Neural crest cell (in vitro differentiated cells): ENCODE measurements at places on chromosomes 4 and X. TPM values are rescaled to one million over a fixed set of nuclear protein-coding genes. Genes with fewer than 3 reads are reported as not detected.

Gene TMEM31
- 2.0 TPM in 1 of 2 replicates, not detected in the other for total RNA-seq

Gene GPM6B
- 119 and 129 TPM in 2 replicates for total RNA-seq

Gene SLC9B1
- total RNA-seq, result 1.7 and 2.0 TPM in 2 replicates

DNA sequence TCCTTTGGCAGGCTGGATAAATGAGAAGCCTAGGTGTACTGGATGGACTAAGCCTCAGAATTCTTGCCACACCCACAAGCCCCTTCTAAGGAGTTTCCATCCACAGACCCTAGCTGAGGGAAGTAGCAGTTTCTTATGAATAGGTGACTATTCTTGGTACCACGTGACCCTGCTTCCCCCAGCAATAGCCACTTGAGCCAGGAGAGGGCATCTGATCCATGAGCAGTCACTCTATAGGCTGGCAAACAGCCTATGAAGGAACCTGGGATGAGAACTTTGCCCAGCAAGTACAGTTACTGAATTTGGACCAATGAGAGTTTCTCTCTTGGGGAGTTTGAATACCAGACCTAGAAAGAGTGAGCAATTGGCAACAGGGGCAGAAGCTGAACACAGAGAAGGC, 84.0 kb downstream of the RTL9 start:
- DNase-seq, result no peak

DNA sequence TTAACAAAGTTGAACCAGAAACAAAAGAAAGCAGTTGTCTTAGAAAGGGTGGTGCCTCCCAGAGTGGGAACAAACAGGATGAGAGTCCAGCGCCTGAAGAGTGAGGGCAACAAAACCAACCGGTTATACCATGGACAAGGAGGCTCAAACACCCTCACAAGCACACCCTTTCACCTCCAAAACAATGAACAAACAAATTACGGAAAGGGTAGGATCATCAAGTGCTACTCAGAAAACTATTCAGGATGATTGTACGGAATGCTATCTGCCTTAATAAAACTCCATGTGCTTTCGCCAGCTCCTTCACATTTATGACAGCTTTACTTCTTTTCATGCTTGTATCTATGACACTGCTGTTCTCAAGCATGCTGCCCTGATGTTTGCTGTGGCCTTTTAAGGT, 26.8 kb downstream of the SLC39A8 start:
- DNase-seq, result no peak

Gene USP26
- total RNA-seq, result not detected in 2 replicates

Gene SYNPO2
- total RNA-seq, result 0.07 and 0.18 TPM in 2 replicates

DNA sequence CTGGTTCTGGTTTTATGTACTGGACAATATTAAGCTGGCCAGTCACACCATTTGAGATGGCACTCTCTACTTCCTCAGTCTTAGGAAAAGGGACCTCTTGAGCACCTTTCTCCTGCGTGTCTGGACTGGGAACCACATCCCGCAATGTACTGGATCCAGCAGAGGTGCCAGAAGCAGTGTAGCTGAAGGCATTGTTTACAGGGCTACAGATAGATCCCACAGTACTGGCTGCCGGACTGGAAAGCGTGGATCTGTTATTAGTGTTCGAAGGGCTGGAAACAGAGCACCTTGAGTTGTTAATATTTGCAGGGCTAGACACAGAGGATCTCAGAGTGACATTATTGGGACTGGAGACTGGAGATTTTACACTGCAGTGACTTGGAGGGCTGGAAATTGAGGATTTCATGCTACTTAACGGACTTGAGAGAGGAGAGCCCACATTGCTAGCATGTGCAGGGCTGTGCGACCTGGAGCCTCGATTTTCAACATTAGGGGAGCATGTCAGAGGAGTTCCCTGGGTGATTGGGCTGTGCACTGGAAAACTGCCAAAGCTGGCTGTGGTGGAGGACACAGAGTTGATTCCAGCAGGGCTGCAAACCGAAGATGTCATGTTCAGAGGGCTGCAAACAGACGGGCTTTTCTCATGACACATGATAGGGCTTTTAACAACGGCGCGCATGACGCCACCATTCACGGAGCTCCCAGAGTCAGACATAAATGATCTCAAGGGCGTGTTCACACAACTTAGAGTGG, 6.4 kb downstream of the NR3C2 start:
- DNase-seq, result no peak

DNA sequence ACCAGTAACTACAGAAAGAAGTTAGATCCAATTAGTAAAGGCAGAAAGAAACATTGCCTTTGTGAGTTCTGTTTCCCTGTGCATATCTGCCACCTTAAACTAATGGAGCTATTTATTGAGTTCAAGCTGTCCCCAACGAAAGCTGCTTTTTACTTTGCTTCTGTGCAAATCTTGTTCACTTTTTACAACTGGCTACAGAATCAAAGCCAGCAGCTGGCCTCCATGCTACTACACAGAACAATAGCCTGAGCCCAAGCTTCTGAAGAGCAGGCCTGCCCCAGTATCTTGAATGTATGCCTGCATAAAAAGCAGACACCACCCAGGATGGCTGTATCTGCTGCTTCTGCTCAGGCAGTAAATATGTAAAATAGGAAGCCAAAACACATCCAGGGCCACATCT, 28.1 kb downstream of the ANK2 start:
- DNase-seq, result no peak

- no peak for DNase-seq
Measured at GRCh38 chr4:107866726-107867125, 42.0 kb downstream of the SGMS2 start.

DNA sequence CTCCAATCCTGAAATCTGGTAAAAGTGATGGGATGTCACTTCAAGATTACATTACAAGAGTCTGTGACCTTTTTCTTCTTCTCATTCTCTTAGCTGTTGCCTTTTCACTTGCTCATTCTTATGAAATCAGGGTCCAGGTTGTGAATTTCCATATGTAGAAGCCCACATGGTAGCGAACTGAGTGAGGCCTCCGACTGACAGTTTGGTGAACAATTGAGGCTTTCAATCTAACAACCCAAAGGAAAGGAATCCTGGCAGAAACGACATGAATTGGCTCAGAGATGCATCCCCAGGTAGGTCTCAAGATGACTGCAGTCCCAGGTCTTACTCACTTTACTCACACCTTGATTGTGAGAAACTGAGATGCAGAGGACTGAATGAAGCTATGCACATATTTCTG, 203.4 kb upstream of the FAT4 start:
- no peak for DNase-seq

DNA sequence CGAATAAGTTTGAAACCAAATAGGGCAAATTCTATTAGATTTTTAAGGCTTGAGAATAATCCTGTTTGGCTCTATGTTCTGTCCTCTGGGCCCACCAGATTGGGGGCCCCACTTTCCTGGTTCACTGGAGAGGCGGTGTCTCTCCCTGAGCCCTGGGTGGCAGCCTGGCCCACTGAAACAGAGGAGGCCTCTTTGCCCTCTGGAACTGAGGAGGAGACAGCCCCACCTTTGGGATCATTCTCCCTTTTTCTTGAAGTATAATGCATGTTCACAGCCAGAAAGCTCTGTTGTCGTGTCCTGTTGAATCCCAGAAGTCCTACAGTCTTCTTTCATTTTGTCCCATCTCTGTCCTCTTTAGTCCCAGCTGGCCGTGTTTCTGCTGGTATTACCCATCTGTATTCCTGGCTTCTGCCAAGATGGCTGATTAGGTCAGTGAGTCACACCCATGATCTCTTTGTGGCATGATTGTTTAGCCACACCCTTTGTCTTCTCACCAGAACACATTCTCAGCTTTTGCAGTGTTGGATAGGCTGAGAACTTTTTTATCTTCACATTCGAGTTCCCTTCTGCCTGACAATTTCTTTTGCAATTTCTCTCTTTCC, 8.1 kb upstream of the TBC1D25 start:
- no peak for DNase-seq

DNA sequence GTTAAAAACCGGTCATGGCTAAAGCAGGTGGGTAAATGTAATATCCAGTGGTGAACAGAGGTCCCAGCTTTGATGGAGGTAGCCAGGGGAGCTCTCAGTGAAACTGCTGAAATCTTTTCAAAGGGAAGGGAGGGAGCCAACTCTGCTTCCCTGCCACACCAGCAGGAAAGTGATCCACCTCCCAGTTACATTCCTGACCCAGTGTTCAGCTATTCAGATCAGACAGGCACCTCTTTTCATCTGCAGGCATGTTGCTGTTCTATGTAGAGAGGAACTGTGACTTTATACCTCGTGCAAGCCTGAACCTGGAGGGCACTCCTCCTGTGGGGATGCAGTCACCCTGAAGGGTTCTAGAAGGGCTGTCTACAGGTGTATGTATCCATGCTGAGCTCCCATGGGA, 37.6 kb downstream of the DCLK2 start:
- DNase-seq, result no peak

GRCh38 chrX:14029039-14029424, 660 bp downstream of the GEMIN8 start:
- DNase-seq, result no peak

Gene CTPS2
- 66.5 and 67.5 TPM in 2 replicates for total RNA-seq

Gene ARX
- 0.16 and 0.20 TPM in 2 replicates for total RNA-seq

DNA sequence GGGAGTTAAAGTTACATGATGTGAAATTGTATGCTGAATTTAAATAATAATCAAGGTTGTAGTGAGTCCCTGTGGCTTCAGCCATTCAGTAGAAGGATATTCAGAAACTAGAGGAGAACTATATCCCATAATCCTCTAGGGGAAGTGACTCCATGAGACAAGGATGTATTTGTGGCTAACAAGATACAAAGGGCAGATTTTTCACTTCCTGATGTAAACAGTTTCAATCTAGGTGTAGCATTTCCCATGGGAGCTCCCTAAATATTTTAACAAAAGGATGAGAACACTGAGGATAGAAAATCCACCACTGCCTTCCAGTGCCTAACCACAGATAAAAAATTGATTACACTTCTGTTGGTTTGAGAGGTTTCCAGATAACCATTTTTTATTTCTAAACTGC, 435.4 kb upstream of the TENM3 start:
- DNase-seq, result no peak

Gene FAM47A
- total RNA-seq, result not detected in 2 replicates

Gene DCAF8L2
- not detected in 2 replicates for total RNA-seq

Gene NLGN3
- 29.5 and 31.5 TPM in 2 replicates for total RNA-seq

Gene NDNF
- 23.9 and 25.4 TPM in 2 replicates for total RNA-seq

DNA sequence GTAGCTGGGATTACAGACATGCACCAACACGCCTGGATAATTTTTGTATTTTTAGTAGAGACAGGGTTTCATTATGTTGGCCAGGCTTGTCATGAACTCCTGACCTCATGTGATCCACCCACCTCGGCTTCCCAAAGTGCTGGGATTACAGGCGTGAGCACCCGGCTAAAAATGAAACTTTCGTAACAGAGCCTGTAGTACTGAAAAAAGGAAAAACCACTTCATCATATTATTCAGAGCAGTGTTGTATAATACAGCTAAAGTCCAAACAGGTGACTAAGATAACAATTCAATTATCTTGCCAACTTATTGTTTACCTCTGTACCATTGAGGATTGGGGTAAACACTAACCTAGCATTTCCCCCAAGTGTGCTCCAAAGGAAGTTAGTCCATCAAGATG, 43.9 kb upstream of the HPRT1 start:
- no peak for DNase-seq

Gene CSAG1
- total RNA-seq, result not detected in 2 replicates

Gene AMBN
- total RNA-seq, result not detected in 2 replicates

DNA sequence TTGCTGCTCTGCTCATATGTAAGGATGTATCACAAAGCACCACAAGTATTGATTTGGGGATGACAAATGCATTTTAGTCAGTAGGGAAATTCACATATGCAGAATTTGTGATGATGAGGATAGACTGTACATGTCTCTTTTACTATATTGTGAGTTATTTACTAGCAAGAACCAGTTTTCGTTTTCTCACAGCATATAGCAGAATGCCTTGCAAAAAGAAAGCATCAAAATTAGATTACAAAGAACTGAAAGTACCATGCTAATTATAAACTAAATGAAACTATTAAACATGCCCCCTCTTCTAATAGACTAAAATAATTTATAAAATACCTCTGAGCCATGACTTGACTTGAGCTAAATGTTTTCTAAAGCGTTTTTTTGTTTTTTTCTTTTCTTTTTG, 20.1 kb downstream of the TNIP3 start:
- DNase-seq, result no peak

GRCh38 chrX:44343412-44344141, at the start of gene EFHC2:
TSS of gene EFHC2 (minus strand) at chrX:44343672. CDS start at chrX:44343588, 84 bp downstream.
- DNase-seq, result peak; percentile 6

Gene ANAPC10
- 19.4 and 22.6 TPM in 2 replicates for total RNA-seq

Gene PKD2
- total RNA-seq, result 37.3 and 37.9 TPM in 2 replicates

Gene SYN1
- total RNA-seq, result 4.5 and 4.9 TPM in 2 replicates

GRCh38 chr4:8515316-8516060, 64.7 kb upstream of the GPR78 start:
- DNase-seq, result no peak

Gene DGKK
- 0.14 and 0.18 TPM in 2 replicates for total RNA-seq

- no peak for DNase-seq
Measured at GRCh38 chrX:148457279-148457678, 43.1 kb upstream of the AFF2 start.

DNA sequence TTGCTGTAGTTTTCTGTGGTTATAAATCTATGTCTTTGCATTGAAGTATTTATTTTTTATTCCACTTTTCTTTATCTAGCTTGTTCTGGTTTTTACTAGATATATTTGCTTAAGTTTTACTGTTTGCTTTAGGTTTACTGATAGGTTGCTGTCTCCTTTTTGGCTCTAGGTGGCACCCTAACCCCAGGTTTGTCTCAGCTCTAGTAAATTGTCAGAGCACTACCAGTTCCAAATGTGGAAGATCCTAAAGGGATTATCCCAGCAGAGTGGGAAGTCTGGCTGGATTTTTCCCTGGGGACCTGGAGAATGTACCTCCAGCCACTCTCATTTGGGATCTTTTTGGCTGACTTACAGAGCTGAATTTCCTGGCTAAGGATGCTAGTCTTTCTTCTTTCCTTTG, 106.1 kb downstream of the PBDC1 start:
- peak; percentile 29 for DNase-seq

GRCh38 chr4:26176598-26177149, 144.1 kb upstream of the RBPJ start:
- no peak for DNase-seq

DNA sequence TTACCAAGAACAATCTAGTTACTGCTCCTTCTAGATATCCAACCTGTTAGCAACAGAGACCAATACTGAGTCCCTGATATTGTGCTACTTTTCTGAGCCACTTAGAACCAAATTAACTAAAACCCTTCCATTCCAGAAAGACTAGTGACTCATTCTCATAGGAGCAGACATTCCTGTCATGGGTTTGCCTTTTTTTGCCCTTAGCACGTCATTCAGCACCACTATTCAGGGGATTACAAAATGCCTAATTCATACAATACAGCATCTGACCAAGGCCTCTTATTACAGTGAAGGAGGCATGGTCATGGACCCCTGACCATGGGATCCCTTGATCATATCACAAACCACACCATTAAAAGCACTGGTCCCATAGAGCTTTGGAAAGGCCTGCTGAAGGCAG, 123.8 kb upstream of the CXCL13 start:
- no peak for DNase-seq

DNA sequence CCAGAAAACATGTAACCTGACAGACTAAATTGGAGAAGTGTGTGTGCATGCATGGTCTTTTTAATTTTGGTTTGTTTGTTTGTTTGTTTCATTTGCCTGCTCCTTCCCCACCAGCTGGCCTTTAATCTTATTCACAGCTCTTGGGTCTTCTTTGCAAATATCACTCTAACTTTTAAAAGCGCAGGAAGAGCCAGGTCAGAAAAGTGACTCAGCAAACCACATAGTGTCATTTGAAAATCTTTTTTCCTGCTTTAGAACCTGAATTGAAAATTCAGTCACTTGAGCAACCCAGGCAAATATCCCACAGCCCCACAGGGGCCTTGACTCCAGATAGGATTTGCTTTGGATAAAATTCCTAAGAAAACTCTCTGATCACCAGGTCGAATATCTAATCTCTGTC, 4.6 kb downstream of the TMEM255A start:
- DNase-seq, result no peak

Gene UGT2B11
- total RNA-seq, result not detected in 2 replicates

Gene SAP30
- total RNA-seq, result 44.3 and 47.1 TPM in 2 replicates

GRCh38 chr4:183599284-183599683, 59.7 kb downstream of the RWDD4 start:
- no peak for DNase-seq
